ENCODE measurements at places on chromosomes 4 and X.

- DNase-seq: peak; percentile 13
Observed at GRCh38 chrX:64975989-64976672, at the start of gene ZC4H2. Gene ZC4H2, minus strand, starts transcription at chrX:64976450. Its CDS starts 73 bp downstream, at chrX:64976377.

DNA sequence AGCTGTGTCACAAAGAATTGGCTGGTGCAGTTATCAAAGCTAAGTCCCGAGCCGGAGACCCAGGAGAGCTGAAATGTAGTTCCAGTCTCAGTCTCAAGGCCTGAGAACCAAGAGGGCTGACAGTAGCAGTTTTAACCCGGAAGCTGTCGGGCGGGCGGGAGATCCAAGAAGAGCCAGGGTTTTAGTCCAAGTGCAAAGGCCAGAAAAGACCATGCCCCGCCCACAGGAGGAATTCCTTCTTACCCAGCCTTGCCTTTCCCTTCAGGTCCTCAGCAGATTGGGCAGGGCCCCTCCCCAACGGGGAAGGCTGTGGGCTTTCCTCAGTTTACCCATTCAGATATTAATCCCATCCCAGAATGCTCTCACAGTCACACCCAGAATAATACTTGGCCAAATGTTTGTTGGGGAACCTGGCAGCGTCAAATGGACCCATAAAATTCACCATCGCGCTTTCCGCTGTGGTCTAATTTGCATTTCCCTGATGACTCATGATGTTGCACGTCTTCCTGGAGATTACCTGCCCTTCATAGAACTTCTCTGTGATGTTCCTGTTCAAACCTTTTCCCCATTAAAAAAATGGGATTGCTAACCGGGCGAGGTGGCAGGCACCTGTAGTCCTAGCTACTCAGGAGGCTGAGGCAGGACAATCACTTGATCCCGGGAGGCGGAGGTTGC lies 16.2 kb downstream of the MAEA start:
- no peak for DNase-seq

DNA sequence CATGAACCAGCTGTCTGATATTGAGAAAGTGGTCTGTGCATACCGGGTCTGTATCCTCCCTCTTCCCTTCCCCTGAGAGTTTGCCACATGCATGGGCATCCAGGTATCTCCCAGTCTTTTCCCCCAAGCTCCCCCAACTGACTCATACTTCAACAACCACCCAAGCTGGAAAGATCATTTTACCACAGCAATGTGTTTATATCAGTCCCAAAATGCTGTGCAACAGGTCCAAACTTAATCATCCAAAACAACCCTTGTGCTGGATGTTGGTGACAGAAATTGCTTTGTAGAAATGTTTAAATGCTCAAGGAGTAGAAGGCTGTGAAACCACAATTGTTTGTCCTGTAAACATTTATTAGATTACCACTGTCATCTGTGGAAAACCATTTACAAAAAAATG lies 286.8 kb upstream of the KLF3 start:
- DNase-seq: no peak

GRCh38 chr4:47664051-47664826 lies 173.6 kb downstream of the CORIN start:
- no peak for DNase-seq

- DNase-seq: no peak
Observed at GRCh38 chr4:56229947-56230346, 157.3 kb downstream of the AASDH start.

DNA sequence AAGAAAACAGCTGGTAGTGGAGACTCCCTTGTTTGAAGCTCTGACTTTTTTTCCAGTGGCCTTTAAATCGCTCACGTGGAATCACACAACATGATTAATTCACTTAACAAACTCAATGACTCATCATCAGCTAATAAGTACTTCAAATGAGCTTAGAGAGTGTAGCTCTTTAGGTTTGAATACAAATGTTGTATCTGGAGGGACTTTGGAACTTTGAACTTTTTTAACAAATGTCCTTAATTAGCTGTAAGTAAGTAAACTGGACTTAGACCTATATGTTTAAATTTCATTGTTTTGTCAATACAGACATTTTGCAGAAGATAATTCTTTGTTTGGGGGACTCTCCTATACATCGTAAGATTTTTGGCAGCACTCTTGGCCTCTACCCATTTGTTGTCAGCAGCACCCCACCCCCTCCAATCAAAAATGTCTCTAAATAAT lies 581.1 kb downstream of the SPRY1 start:
- no peak for DNase-seq

GRCh38 chr4:20323991-20324390 lies 72.3 kb downstream of the SLIT2 start:
- no peak for DNase-seq

DNA sequence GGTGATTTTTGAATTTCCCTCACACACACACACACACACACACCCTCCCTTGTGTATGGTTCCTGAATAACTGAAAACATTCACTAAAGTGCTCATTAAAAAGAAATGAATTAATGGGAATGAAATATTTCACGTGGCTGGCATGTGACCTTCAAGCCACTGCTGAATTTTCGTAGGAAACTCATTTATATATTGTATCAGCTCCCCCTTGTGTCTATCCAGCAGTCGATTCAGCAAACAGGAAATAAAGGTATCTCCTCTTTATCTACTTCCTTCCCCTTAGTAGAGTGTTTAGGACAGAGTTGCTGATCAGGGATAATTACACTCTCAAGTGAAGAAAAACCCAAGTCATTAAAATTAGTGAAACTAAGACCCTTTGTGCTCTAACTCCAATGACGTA lies 912.6 kb upstream of the LCORL start:
- no peak for DNase-seq

DNA sequence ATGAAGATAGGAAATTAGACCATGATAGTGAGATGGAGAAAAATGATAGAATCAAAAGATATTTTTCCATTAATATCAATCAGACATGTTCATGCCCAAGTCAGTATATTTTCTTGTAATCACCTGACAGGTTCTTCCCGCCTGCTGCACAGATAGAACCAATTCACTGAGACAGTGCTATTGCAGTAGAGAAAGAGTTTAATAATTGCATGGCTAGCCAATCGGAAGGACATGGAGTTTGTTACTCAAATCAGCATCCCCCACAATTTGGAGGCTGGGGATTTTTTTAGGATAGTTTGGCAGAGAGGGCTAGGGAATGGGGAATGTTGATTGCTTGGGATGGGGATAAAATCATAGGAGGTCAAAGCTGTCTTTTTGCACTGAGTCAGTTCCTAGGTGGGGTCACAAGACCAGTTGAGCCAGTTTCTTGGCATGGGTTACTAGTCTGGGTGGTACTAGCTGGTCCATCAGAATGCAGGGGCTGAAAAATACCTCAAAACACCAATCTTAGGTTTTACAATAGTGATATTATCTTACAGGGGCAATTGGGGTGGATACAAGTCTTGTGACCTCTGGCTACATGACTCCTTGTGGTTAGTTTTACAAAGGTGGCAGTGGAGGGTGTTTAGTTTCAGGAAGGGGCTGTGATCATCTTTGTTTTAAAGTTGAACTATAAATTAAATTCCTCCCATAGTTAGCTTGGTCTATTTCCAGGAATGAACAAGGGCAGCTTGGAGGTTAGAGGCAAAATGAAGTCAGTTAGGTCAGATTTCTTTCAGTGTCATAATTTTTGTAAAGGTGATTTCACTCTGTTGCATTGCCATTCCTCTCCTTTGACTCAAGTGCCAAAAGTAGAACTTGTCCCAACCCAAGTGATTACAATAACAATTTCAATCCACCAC lies 100.3 kb upstream of the PDE5A start:
- no peak for DNase-seq

DNA sequence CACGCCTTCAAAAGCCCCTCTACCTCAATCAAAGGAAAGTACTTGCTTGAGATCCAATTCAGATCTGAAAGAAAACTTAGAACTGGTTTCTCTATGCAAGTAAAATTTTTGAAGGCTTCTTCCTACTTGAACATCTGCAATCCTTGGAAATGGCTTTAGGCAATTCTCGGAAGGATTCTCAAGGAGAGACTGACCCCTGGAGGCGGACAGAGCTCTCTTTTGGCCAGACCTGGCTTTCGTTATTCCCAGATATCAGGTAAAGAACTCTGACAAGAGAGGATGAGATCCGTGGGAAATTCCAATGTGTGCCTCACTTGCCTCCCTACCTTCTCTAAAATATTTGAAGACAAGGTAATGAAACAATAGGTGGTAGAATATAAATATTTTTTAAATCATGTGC lies 670.3 kb upstream of the FAM241A start:
- DNase-seq: no peak

- DNase-seq: no peak
Observed at GRCh38 chr4:102624505-102624904, 123.3 kb downstream of the NFKB1 start.

DNA sequence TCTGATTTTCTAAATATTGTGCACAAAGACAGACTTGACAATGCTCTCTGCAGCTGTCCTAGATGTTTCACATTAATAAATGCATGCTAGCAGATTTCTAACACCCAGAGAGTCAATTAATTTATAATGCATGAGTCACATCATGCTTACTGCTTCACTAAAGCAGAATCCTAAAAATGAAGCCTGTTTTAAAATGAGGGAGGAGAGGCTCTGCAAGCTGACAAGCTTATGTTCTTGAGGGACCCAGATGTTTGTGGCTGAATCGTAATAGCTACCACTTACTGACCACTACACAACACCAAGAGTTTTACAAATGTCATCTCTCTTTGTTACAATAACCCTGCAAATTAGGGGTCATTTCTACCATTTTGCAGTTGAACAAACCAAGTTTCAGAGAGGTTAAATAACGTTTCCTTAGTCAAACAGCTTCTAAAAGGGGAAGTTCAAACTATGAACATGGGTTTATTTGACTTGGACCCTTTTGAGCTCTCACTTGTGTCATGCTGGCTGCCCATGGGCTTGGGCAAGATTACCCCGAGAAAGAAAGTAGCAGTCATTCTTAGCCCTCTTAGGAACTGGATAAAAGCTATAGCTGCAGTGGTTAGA lies 262.7 kb upstream of the ETNPPL start:
- no peak for DNase-seq

GRCh38 chr4:74990276-74990875 lies 57.5 kb downstream of the PARM1 start:
- DNase-seq: no peak

GRCh38 chrX:23505531-23506303 lies 161.6 kb upstream of the PRDX4 start:
- DNase-seq: no peak

DNA sequence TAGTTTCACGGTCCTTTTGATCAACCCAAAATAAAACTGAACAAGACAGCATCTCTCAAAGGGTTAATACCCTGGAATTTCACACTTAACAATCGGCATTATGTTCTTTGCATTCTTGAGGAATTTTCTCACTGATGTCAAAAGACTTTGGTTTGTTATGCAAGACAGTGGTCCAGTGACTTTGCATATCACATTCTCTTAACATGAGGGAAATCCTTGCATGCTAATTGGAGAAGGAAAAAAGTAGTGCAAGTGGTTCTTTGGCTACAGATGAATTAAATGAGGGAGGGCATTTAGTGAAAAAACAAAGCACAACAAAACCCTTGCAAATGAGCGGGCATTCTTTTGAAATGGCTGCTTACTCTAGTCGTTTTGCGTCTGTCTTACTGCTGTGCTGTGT lies 105.1 kb upstream of the LIMCH1 start:
- no peak for DNase-seq

DNA sequence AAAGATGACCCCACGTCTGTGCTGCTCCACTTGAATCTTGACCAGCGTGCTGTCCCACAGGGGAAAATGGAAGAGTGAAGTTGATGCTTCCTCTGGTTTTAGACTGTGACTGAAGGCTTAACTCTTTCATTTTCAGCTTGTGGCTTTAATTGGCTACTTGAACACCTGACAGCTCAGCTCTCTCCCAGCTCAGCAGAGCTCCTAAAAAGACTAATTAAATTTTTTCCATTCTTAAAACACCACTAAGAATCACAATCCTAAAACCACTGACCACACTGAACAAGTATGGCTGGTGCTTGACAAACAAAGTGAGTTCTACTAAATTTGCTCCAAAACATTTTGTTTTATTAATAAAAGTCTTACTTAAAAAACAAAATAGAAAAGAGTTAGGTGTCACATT lies 71.7 kb downstream of the SRPX start:
- DNase-seq: no peak

DNA sequence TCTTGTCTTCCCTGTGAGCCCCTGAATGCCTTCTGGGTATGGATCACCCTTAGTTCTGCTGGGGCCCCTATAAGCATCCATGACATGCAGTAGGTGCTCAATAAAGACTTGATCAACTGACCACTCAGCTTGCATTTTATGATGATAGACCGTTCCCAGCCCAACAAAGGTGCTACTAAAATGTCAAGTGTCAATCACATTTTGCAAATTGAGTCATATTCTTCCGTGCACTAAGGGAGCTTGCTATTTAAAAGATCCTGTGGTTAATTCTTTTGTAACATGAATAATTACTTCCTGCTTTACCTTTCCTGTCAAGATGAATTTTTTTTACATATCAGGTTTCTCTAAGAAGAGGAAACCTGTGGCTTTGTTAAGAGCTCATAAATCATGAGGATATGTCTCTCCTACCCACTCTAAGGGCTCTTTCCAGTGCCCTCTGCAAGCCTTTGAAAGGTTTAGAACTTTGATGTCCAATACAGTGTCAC lies 47.6 kb downstream of the SH3KBP1 start:
- no peak for DNase-seq

GRCh38 chr4:17134565-17134964 lies 236.1 kb upstream of the LDB2 start:
- no peak for DNase-seq

DNA sequence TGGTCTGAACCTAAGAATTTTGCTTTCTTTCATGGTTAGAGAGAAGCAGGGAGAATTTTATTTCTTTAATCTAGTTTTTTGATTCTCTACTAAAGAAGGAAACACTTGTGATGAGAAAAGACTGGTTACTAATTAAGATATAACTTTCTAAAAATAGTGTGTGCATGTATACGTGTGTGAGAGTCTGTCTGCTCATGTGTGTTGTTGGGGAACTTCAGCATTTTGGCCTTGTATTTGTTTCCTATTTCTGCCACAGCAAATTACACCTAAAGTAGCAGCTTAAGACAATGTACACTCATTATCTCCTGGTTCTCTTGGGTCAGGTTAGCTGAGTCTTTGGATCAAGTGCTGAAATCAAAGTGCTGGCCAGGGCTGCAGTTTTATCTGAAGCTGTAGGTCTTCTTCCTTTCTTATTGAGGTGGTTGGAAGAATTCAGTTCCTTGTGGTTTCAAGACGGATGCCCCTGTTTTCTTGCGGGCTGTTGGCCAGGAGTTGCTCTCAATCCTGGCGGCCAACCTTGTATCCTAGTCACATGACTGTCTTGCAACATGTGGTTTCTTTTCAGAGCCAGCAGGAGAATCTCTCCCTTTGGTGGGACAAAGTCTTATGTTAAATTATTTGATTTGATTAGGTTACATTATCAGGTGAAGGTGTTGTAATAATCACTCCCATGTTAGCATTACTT lies 188.4 kb upstream of the CLNK start:
- no peak for DNase-seq

- DNase-seq: no peak
Observed at GRCh38 chr4:150874338-150875226, 140.5 kb downstream of the LRBA start.

GRCh38 chrX:96449191-96449590 lies 235.5 kb upstream of the DIAPH2 start:
- DNase-seq: no peak

- DNase-seq: no peak
Observed at GRCh38 chr4:8779490-8779932, 92.1 kb downstream of the HMX1 start.

- DNase-seq: no peak
Observed at GRCh38 chr4:165541851-165542459, 163.1 kb downstream of the CPE start.

GRCh38 chr4:186936496-186937375 lies 213.1 kb upstream of the FAT1 start:
- no peak for DNase-seq
